ENCODE measurements at places on chromosomes 7 and 10.

DNA sequence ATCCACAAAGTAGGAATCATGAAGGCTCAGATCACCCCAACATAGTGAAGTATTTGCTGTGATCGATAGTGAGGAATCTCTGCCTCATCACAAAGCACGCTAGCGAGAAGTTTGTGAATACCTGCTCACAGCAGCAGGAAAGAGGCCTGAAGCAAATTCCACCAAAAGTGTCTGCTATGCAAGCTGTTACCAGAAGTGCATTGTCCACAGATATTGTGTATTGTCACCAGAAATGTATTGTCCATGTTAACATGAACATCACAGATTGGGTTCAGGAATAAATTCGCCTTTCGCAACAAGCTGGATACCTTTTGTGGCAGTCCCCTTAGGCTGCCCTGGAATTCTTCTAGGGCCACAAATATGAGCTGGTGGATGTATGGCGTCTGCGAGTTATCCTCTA, 127.9 kb downstream of the MARCHF5 start:
- no peak for DNase-seq

DNA sequence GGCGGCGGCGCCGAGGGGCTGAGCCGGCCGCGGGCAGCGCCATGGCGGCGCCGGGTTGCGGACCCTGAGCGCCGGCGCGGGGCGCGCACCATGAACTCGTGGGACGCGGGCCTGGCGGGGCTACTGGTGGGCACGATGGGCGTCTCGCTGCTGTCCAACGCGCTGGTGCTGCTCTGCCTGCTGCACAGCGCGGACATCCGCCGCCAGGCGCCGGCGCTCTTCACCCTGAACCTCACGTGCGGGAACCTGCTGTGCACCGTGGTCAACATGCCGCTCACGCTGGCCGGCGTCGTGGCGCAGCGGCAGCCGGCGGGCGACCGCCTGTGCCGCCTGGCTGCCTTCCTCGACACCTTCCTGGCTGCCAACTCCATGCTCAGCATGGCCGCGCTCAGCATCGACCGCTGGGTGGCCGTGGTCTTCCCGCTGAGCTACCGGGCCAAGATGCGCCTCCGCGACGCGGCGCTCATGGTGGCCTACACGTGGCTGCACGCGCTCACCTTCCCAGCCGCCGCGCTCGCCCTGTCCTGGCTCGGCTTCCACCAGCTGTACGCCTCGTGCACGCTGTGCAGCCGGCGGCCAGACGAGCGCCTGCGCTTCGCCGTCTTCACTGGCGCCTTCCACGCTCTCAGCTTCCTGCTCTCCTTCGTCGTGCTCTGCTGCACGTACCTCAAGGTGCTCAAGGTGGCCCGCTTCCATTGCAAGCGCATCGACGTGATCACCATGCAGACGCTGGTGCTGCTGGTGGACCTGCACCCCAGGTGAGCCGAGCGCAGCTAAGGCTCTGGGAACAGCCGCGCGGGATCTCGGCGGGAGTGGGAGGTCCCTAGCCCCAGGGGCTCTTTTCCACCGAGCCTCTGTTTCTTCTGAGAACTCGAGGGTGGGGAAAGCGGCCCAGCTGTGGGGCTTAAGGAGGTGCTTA, at the start of gene GPR26:
Gene GPR26, plus strand, starts transcription at position 38 of the 919 bp plus-strand sequence. Its CDS starts 53 bp downstream, at position 91.
- no peak for DNase-seq

DNA sequence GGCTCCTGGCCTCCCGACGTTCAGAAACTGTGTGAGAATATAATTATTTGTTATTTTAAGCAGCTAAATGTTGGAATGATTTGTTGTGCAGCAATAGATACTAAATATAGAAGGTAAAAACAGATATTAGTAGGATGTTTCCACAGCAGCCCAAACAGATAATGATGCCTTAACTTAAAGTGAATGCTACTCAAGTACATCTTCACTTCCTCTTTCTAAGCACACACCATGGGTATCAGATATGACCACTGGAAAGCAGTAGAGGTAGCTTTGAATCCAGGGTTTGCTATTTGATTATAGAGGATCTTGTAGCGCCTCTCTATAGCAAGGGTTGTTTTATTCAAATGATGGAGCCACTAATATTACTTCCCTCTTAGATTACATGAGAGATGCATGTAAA, 38.2 kb upstream of the BET1 start:
- DNase-seq: no peak

DNA sequence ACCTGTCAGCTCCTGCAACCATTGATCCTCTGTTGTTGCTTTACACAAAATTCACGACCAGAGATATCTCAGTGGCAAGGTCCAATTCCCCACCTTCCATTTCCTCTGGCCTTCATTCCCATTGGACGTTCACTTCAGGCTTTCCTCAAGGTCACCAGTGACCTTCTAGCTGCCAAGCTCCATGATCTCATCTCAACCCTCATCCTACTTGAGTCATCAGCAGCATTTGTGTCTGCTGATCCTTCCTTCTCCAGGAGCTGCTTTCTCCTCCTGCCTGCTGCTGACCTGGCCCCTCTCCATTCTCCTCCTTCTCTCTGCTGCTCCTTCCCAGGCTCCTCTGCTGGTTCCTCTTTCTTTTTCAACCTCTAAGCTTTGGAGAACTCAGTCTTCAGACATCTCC, 66.2 kb upstream of the C10orf90 start:
- DNase-seq: no peak

GRCh38 chr7:6165075-6165474, 107.3 kb downstream of the CYTH3 start:
- no peak for DNase-seq

- DNase-seq: no peak
These were observed 14.9 kb upstream of the TES start for GRCh38 chr7:116195451-116195850.

DNA sequence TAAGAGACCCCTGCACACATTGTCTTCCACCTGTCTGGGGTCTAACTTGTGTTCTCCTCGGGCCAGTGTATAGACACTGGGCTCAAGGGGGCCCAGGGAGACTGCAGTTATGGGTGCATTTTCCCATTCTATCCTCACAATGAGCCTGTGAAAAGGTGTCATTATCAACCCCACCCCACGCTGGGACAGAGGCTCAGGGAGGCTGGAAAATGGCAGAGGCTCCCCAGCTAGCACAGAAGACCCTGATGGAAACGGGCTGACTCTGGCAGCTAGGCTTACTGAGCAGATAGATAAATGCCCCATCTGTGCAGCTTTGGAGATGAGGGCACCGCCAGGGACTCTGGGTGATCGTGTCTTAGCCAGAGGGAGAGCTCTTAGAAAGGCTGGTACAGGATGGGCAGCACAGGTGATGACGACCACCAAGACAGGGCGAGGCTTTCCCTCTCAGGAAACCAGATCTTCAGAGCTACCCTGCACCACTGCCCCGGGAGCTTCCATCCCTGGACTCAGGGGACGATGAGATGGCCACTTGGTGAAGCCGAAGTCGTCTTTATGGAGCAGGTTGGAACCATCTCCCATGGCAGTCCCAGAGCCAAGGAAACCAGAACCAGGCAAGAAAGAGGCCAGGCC, 58.2 kb upstream of the CHST15 start:
- DNase-seq: no peak

GRCh38 chr7:1460821-1461645, 1.8 kb upstream of the MICALL2 start:
- no peak for DNase-seq

DNA sequence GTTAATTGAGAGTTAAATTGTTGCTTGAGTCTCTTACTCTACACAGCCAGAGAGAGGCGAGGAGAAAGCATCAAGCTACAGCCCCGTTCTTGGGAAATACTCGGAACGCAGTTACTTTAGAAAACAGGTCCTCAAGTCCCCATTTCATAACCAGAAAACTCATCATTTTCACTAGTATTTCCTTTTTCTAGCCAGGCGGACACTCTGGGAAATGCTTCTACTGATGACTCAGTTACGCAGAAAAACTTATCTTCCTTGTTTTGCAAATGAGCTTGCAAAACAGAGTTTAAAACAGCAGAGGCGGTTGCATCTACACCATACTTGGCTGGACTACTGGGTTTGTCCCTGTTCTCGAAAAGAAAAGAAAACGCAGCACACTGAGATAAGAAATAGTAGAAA, 111.4 kb upstream of the FGFR2 start:
- no peak for DNase-seq

DNA sequence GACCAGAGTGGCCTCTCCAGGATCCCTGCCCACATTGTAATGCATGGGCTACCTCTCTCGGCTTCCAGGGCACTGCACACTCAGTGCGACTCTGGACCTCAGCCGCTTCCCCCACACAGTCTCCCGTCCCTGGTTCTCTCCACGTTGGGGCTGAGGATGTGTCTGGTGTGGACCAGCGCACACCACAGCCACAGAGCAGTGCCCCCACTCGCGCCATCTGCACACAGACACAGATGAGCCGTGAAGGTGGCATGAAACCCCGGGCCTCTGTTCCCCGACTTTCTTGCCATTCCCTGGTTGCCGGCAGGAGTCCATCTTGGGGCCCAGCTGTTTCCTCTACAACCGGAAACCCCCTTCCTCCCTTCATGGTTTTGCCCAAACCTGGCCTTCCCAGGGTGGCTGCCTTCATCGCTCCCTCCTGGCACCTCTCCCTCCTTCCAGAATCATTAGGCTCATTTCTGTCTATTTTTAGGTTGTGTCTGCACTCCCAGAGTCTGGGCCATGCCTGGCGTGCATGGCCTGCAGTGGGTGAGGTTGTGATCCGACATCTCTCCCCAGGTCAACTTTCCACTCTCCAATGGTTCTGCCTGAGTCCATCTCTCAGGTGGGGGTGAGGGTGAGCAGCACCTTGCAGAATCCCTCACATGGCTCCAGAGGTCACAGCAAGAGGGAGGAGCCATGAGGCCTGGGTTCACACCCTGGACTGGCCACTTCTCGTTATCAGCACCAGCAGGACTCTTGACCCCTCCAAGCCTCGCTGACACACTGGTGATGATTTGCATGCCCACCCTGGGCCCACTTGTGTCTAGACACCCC, 10.1 kb downstream of the RASGEF1A start:
- no peak for DNase-seq
